Chondrocyte (in vitro differentiated cells): ENCODE measurements at places on chromosomes 2 and 18. TPM values are rescaled to one million over a fixed set of nuclear protein-coding genes. Genes with fewer than 3 reads are reported as not detected.

ALKAL2 gene
- total RNA-seq: 150 to 164 TPM (median 154 TPM) in 3 replicates

DNA sequence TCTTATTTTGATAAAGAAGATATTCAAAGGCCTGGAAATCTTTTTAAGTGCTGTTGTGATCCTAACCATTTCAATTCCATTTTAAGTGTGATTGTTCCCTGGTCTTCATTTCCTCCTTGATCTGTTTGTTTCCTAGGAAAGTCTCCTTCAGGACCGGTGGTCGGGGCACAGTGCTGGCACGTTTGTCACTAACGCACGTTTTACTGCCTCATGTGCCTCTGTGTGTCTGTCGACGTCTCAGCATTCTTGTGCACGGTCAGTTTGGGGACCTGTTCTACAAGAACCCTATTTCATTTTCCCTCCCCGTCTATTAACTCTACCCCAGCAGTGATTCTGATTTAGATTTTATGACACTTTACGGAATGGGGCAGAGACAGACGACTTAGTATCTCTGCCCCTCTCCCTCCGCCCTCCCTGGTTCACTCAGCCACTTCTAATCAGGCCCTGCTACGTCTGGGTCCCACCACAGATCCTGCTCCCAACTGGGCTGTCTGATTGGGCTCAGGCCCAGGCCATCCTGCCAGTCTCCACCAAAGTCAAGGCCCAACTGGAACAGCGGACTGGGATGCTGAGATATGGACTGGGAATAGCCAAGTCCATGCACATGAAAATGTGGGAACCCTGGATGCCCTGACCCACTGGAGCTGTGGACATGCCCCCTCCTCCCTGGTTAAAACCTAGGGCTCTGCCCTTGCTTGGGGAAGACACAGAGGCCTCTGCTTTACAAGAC, 95.6 kb downstream of the TWIST2 start:
- no peak overlapping the region for H3K4me3 ChIP-seq
- no peak overlapping the region for H3K27ac ChIP-seq
- peaks cover 2% of the 10 kb centered on the region for H3K27me3 ChIP-seq
- H3K36me3 ChIP-seq: no peaks in the 10 kb centered on the region
- peaks cover 7% of the 10 kb centered on the region for H3K4me1 ChIP-seq
- DNase-seq: no peak

DNA sequence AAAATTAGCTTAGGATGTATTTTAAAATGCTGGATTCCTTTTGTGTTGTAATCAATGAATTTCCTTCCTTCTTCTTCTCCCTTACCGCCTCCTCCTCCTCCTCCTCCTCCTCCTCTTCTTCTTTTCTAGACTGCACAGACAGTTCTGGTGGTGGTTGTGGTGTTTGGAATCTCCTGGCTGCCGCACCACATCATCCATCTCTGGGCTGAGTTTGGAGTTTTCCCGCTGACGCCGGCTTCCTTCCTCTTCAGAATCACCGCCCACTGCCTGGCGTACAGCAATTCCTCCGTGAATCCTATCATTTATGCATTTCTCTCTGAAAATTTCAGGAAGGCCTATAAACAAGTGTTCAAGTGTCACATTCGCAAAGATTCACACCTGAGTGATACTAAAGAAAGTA, 18.8 kb downstream of the GALR1 start:
- H3K27ac ChIP-seq: no peak overlapping the region
- DNase-seq: no peak
- H3K36me3 ChIP-seq: no peaks in the 10 kb centered on the region
- no peaks in the 10 kb centered on the region for H3K4me1 ChIP-seq
- H3K27me3 ChIP-seq: peaks cover 31% of the 10 kb centered on the region
- H3K4me3 ChIP-seq: no peak overlapping the region

GRCh38 chr2:206480161-206480560, 36.8 kb downstream of the ADAM23 start:
- H3K4me3 ChIP-seq: no peak overlapping the region
- no peak overlapping the region for H3K27ac ChIP-seq
- peaks cover 2% of the 10 kb centered on the region for H3K36me3 ChIP-seq

GRCh38 chr18:50284255-50284885, 3.0 kb upstream of the MBD1 start:
- peaks cover 13% of the 10 kb centered on the region for H3K36me3 ChIP-seq
- peak overlapping the region; percentile 76 for H3K27ac ChIP-seq
- no peak overlapping the region for H3K4me3 ChIP-seq

- no peak overlapping the region for H3K4me3 ChIP-seq
- peaks cover 39% of the 10 kb centered on the region for H3K27me3 ChIP-seq
- H3K36me3 ChIP-seq: no peaks in the 10 kb centered on the region
- no peak overlapping the region for H3K27ac ChIP-seq
Observed at GRCh38 chr2:108920686-108921085, 68.3 kb downstream of the EDAR start.
